Kidney (tissue), 22 donors: ENCODE measurements at places on chromosomes 12 and 14. TPM values are rescaled to one million over a fixed set of nuclear protein-coding genes. Genes with fewer than 3 reads are reported as not detected.

DNA sequence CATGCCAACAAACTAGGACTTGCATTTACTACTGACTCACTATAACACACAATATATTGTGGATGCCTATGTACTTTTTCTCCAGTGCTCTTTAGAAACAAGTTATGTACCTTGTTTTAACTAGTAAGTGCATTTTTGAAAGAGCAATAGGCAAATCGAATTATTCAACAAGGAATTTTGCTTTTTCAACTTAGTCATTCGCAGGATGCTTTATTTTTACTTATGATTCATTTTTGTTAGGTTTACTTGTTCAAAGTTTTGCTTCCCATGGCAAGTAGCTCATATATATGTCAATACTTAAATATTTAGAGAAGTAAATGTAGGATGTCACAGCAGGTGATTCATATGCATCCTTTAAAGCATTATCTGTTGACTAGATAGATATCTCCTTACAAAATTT lies 149.8 kb downstream of the PELI2 start:
- no peak for DNase-seq

- no peak for DNase-seq
These were observed 54.1 kb downstream of the MAP1LC3B2 start for GRCh38 chr12:116613256-116613655.

DNA sequence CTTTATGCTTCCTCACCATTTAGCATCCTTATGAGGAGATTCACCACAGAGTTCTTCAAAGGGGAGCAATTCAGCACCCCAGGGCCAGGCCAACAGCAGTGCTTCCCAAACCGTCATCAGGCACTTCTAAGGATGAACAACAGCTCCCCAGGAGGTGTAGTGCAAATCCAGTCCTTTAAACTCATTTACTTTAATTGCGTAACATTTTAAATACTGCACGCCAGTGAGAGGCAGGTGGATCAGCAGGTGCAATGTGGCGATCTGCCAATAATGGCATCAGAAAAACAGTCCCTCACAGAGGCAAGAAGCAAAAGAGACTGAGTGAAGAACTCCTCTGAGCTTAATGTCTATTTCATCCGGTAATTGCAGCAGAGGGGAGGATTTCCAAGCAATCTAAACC lies 770.9 kb upstream of the FOXG1 start:
- DNase-seq: no peak

- no peak for DNase-seq
These were observed 17.7 kb downstream of the SLC4A8 start for GRCh38 chr12:51442324-51442723.

DNA sequence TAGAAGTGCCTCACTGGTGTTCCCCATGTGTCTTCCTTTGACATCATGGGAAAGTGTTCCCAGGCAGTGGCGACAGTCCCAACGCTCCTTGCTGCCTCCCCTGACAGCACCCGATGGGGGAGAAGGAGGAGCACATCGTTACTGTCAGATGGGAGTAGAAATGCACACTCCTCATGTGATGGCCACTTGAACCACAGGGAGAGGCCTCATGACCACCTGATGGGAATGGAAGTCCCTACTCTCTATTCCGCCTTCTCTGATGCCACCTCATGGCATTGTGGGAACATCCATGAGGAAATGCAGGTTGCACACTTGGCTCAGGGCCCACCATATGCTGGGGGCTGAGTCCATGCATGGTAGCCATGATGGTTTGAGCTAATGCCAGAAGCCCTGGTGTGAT lies 14.3 kb upstream of the CORO1C start:
- DNase-seq: no peak

GRCh38 chr12:69225251-69225910 lies 14.0 kb upstream of the CPSF6 start:
- DNase-seq: no peak

DNA sequence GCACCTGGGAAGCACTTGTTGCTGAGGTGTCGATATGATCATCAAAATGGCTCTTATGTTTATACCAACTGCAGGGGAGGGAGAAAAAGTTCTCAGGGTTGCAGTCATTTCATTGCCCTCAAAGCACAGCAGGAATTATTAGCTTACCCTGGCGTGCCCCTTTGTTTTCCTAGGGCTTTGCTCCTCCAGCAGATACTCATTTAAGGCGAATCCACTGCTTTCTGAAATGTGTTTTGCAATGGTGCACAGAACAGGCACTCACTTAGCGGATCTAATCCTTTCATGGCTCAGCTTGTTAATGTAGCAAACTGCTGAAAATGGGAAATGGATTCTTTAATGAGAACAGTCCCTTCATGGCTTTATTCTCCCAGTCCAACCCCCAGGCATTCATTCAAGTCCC lies 76.7 kb downstream of the NKX2-1 start:
- no peak for DNase-seq

DNA sequence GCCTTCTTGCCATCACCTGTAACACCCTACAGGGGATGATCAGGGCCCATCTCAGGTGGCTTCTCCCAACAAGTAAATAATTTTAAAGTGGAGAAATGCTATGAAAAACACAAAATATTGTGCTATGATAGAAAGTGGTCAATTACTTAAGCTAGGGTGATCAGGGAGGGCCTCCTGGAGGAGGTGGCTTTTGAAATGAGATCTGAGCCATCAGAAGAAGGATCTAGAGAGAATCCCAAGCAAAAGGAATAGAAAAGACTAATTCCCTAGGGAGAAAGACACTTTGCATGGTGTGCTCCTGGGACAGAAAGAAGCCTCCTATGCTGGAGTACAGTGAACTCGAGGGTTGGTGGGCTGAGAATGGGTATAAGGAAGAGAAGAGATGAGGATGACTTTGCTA lies 7.5 kb upstream of the C14orf132 start:
- no peak for DNase-seq

DNA sequence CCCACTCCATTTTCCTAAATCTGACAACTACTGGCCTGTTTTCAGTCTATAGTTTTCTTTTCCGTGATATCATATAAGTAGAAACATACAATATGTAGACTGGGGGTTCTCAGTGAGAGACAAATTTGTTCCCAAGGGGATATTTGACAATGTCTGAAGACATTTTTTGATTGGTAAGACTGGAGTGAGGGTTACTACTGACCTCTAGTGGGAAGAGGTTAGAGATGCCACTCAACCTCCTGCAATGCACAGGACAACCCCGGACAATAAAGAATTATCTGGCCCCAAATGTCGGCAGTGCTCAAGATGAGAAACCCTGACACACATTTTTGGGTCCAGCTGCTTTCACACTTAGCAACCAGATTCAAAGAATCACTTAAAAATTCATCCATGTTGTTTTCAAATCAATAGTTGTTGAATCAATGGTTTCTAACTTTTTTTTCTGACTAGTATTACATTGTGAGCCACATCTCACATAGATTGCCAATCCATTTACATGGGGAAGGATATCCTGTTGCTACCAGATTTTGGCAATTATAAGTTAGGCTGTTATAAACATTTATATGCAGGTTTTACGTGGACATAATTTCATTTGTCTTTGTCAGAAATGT lies 307.1 kb downstream of the RPL10L start:
- DNase-seq: peak; percentile 16

- DNase-seq: no peak
These were observed 2.1 kb downstream of the EML5 start for GRCh38 chr14:88790501-88791251.

GRCh38 chr12:63918800-63919300 lies 74.3 kb downstream of the SRGAP1 start:
- DNase-seq: no peak

- DNase-seq: no peak
These were observed 115.8 kb downstream of the TRAFD1 start for GRCh38 chr12:112241176-112241575.

GRCh38 chr12:40393026-40393425 lies 168.2 kb downstream of the LRRK2 start:
- DNase-seq: no peak

DNA sequence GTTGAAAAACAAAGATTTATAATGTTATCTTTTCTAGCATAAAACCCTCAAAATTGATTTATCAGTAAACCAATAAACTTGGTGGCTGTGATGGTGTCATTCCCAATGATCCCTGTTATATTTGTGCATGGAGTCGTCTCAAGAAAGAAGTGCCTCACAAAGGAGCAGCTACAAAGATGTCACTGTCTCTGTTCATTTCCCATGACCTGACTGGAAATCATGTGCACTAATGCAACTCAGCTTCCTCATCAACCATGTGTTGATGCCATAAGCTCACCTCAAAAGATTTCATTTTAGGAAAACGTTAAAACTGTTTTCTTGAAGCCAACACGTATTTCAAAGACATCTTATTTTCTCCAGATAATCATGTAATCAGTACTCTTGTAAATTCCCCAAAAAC lies 28.8 kb downstream of the CLEC1A start:
- DNase-seq: no peak

GRCh38 chr12:109247831-109248654 lies 61.0 kb downstream of the FOXN4 start:
- no peak for DNase-seq

DNA sequence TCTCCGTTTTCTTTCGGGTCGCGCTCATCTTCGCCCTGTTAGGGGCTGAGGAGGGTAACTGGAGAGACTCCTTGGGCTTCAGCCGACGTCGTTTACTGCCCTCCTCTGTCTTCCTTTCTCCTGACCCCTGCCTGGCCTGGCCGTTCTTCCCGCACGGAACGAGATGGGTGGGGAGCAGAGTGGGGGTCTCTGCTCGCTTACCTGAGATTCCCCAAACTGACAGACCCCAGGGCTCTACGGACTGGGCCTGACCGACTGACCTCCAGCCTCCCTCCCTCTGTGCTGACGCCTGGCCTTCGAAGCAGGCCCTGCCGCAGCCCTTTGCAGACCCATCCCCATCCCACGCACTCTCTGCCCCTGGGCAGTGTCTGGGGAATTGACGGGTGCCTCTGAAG lies 439 bp downstream of the GOLGA5 start:
- no peak for DNase-seq

GRCh38 chr12:118103201-118103600 lies 610 bp downstream of the VSIG10 start:
- peak; percentile 62 for DNase-seq

- DNase-seq: peak; percentile 86
These were observed at the start of gene CDKL1 for GRCh38 chr14:50396631-50397389. Gene CDKL1, minus strand, starts transcription at chr14:50396881. Its CDS starts 1,013 bp downstream, at chr14:50395868.

- DNase-seq: peak; percentile 4
These were observed 160.6 kb upstream of the SYT1 start for GRCh38 chr12:78703820-78704525.

DNA sequence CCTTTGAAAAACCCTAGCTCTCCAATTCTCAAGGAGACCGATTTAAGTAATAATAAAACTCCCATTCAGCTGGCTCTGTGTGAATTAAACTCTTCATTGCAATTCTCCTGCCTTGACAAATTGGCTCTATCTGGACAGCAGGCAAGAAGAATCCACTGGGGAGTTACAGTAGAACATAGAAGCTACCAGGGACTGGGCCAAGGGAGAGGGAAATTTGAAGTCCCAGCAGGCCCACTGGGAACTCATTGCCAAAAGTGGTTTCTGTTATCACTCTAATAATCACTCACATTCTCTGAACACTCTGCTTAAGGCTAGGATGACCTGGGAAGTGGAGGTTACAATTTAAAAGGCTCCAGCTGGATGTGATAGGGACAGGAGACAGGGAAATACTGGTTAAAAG lies 384.5 kb upstream of the CCDC196 start:
- DNase-seq: peak; percentile 9

- DNase-seq: no peak
These were observed 15.4 kb upstream of the BCL11B start for GRCh38 chr14:99287269-99287942.

- no peak for DNase-seq
These were observed 108.9 kb downstream of the GPR135 start for GRCh38 chr14:59356312-59356711.

- DNase-seq: no peak
These were observed 37.0 kb downstream of the FIGNL2 start for GRCh38 chr12:51811203-51812202.

- no peak for DNase-seq
These were observed 140.1 kb downstream of the ATP23 start for GRCh38 chr12:58081488-58081887.

DNA sequence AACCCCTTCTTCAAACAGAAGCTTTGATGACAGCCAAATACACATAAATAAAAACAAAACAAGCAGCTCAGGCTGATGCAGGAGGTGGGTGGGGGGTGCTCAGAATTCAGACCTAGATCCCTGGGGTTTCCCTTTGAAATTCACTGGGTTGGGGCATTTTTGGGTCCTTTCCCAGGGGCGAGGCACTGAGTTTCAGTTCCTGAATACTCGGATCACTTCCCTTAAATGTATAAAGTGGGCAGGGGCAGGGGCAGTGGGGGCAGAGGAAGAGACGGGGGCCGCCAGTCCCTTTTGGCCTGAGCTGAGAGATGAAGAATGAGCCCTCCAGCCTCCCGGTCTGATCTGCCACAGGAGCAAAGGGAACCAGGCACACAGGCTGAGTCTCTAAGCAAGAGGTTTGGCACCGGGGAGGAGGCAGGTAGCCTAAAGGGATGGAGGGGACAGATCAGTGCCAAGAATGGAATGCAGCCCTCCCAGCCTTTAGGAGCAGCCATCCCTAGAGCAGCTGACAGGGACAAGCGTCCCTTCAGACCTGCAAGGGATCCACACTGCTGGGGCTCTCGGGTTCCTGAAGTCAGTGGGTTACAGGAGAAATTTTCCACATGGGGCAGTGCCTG lies 20.3 kb downstream of the KDM2B start:
- DNase-seq: no peak

DNA sequence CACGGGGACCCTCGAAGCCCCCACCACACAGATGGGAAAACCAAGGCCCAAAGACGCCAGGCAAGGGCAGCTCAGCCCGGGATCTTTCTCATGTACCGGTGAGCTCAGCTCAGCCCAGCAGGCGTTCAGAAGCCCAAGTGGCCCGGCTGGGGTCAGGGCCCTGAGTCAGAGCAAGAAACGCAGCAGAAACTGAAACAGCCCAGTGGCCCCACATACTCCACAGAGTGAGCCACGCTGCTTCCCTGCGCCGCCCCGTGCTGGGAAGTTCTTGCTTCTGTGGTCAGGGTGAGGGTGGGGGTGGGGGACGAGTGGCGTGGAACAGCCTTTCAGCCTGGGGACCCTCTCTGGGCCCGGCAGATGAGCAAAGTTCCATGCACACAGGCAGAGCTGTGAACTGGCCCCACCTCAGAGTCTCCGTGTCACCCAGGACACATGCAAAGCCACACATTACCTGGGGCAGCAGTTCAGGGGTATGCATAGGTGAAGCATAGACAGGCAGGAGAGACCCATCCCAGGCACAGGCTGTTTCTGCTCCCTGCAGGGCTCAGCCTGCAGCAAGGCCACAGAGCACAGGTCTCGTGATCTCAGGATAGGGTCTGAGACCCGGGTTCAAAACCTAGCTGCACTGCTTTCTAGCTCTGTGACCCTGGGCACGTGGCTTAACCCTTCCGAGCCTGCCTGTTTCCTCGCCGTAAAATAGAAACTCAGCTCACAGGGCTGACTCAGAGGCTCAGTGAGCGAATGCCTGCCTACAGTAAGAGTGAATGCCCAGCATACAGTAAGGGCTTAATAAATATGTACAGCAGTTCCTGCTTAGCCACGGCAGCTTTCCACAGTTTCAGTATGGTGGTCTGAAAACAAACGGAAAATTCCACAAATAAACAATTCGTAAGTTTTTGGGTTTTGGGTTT lies 21.6 kb downstream of the NCOR2 start:
- no peak for DNase-seq

TBC1D30 gene
- total RNA-seq: 8.7 TPM

RPGRIP1 gene
- total RNA-seq: 0.47 TPM

ZFYVE21 gene
- total RNA-seq: 70.9 TPM

OAS2 gene
- total RNA-seq: 11.7 TPM

KCNC2 gene
- total RNA-seq: not detected

SOX5 gene
- 10.8 TPM for total RNA-seq

NFE2 gene
- total RNA-seq: 1.6 TPM

SPIC gene
- 0.44 TPM for total RNA-seq

SCN8A gene
- total RNA-seq: 1.4 TPM

B4GALNT1 gene
- total RNA-seq: 2.0 TPM

SLCO1A2 gene
- 0.31 TPM for total RNA-seq

ANKRD33 gene
- total RNA-seq: not detected

RASSF9 gene
- 10.1 TPM for total RNA-seq

KRT72 gene
- total RNA-seq: not detected
